Activated naive CD4-positive, alpha-beta T cell treated with anti-CD3 and anti-CD28 coated beads, Interleukin-2, amount 50 U/mL, for 72 hours (primary cell): ENCODE measurements at places on chromosomes 1 and 21. TPM values are rescaled to one million over a fixed set of nuclear protein-coding genes. Genes with fewer than 3 reads are reported as not detected.

GRCh38 chr1:1893291-1893985 is 2.6 kb upstream of the GNB1 start:
- no peak for DNase-seq

- no peak for DNase-seq
These were observed at the start of gene PODN for GRCh38 chr1:53061859-53062707. PODN (plus strand) TSS chr1:53062213; CDS start chr1:53069856, 7,643 bp downstream.

DENND2C gene
- 2.3 TPM for total RNA-seq

NUP210L gene
- total RNA-seq = 0.10 TPM

DNA sequence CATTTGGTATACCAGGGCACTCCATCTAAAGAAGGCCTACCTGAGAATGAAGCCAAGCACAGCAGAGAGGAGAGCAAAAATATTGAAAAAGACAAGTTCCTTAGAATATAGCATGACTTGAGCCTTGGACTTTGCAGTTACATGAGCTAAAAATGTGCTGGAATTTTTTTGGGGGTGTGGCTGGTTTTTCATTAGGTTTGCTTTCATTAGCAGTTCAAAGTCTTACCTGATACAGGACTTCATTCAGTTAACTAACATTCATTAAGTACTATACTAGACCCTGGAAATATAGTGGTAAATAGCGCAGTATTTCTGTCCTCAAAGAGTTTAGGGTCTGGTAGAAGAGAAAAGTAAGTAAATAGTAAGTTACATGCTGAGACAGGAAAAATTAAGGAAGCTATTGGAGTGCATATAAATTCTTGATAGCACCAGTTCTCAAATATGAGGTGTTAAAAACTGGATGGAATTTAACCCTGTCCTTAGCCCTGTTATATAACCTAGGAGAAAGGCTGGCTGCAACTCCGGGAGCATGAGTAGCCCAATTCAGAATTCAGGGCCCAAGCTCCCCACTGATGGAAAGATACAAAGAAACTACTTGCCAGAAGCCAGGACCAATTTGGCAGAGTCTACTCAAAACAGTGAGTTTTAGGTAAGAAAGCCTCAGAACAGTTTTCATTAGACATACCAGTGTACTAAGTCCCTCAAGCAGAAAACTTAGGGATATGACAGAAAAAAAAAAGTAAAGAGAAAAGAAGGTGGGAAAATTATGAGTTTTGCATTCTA is 3.1 kb upstream of the DOCK7 start:
- DNase-seq = no peak

UHMK1 gene
- total RNA-seq = 51.8 TPM

- DNase-seq = no peak
These were observed 7.5 kb upstream of the EVA1B start for GRCh38 chr1:36330940-36331339.

C1orf115 gene
- 0.60 TPM for total RNA-seq

DNA sequence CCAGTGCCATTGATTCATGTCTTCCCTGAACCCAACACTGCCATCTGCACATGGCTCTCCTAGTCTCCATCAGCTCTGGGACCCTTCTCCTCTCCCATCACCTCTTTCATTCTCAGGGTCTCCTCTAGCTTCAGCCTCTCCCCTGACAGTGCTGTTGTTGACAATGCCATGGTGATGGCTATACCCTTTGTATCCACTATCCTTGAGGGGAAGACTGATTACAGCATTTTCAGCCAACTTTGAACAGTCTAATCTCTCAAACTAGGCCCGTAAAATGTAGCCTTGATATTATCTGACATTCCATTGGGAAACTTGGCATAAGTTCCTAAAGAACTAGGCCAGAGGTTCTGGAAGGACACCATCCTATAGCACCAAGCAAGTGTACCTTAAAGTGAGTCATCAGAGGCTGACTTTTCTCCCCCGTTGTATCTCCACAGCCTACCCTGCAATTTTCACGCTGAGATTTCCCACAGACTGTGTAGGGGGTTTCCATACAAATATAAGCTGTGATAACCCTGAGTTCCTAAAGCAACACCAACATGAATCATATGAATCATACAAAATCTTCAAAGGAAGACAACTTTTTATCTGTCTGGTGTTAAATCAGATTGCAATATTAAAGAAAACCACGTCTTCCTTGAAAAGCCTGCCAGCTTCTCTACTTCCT is 5.8 kb downstream of the HAO2 start:
- DNase-seq = no peak

GRCh38 chr1:233295237-233295974 is at the start of gene PCNX2:
PCNX2 (minus strand) TSS chr1:233295725; CDS start chr1:233295478, 247 bp downstream.
- peak; percentile 69 for DNase-seq

GRCh38 chr1:161733526-161733925 is 12.2 kb downstream of the FCRLB start:
- DNase-seq = no peak

GRCh38 chr1:202684716-202685115 is 25.5 kb downstream of the SYT2 start:
- no peak for DNase-seq

DNA sequence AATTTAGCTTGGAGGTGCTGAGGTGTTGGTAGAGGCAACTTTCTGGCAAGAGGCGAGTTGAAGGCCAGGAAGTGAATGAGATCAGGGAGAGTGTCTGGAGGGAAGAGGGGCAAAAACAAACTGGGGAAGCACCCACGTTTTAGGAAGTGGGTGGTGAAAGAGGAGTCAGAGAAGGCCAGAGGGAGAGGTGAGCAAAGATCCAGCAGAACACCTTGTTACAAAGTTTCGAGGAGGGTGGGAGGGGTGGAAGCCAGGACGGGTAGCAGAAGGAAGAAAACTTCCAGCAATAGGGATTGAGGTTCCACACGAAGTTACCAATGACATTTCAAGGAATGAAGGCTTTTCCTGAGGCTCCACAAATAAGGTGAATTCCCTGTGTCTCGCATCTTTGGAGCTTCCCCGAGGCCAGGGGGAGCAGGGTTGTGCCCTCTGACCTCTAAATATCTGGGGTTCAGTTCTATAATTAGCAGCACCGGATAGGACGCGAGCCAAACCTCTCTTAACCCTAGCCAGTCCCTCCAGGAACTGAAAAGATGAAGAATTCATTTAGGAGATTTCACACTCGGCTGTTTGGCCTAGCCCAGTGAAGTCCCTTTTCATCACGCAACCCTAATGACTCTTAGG is 578 bp upstream of the SESN2 start:
- no peak for DNase-seq

PKP1 gene
- total RNA-seq = not detected

DNA sequence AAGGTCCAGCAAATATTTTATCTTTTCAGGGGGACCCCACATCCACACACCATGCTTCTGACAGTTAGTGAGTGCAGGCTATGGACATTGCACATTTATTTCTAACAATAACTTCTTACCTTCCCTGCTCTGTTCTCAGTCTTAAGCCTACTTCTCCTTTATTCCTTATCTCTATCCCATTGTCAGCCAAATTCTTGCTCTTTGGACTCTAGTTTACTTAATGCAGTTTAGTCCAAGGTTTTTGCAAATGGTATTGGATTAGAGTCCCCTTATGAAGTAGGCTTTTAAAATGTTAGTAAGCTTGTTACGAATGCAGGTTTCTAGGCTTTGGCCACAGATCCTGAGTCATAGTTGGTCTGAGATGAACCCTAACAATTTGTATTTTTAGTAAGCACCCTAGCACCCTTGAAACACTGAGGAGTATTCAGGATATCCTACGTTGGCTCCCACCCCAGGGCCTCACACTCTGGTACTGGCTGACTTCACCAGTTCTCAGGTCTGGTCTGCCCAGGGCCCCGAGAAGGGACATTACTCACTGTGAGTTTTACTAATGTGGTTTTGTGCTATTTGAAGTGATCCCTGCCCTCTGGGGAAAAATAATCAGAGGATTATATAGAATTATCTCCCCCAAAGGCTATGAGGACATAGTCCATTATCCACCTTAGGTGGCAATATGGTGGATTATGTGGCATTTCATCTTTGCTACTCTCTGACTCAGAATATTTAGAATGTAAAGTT is 239.5 kb downstream of the TGFB2 start:
- no peak for DNase-seq

- DNase-seq = no peak
These were observed 60.5 kb downstream of the DMAP1 start for GRCh38 chr1:44273560-44274350.

GRCh38 chr1:224856973-224857372 is 72.5 kb upstream of the DNAH14 start:
- DNase-seq = no peak

DNA sequence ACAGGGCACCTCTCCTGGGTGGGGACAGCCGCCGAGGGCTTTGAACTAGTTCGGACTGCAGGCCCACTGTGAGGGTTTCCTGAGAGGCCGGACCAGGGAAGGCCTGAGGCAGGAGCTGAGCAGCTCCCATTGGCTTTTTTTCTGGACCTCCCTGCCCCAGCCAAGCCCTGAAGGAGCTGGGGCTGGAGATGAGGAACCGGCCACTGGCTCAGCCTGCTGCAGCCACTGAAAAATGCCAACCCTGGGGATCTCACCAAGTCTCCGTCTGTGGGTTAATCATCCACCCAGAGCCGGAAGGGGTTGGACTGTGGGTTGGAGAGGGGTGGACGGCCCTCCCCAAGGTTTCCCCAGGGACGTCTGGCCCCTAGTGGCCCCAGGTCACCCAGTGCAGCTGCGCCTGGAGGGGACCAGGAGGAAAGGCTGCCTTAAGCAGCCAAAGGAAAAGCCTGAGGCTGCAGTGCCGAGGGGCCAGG is 2.5 kb downstream of the VWA1 start:
- DNase-seq = no peak

CAPN8 gene
- total RNA-seq = not detected

SYT11 gene
- total RNA-seq = 21.5 TPM

LCA5L gene
- total RNA-seq = not detected
